ENCODE measurements at places on chromosomes 3 and 15.

DNA sequence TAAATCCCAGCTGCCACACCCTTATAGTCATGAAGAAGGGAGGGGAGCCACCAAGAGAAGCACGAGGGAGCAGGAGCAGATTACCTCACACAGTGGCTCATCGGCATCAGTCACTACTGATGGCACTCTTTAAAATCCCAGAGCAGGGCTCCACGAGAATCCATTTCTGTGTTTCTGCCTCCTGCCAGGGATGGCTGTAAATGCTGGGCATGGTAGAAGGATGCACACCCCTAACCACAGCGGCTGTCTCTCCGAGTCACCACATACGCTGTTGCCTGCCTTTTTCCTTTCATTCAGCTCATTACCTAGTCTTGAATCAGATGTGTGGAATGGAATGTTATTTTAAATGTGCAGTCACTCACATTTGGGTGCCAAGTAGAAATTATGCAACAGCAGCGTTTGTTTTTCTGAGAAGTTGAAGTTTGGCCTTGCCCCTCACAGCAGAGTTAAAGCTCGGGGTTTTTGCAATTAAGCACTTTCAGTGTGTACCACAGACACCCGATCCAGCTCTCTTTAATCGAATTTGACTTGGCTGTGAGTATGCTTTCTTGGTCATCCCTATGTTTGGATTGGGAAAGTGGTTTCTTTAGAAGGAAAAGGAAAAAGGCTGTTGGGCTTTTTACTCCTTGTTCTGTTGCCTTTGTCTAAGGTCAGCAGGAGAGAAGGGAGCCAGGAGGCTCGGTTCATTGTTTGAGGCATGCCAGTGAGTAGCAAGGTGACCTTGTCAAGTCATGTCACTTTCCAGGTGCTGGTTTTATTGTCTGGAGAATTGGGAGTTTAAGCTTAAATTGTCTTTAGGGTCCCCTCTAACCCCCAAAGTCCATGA is 284.2 kb upstream of the TPM1 start:
- peak; percentile 87 for DNase-seq

DNA sequence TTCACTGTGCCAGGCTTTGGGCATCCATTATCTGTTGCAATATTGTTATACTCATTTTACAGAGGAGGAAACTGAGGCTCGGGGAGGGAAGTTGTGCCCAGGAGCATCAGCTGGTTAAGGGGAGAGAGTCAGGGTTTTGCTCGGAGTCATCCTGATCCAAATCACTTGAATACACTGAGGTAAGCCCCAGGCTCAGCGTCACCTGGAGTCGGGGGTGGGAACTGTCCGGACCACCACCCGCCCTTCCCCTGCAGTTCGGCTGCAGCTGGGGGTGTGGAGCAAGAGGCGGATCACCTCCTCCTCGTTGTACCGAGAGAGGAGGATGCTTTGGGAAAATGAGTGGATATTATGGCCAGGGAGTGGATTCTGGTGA is 646 bp downstream of the HRH1 start:
- DNase-seq = no peak

DNA sequence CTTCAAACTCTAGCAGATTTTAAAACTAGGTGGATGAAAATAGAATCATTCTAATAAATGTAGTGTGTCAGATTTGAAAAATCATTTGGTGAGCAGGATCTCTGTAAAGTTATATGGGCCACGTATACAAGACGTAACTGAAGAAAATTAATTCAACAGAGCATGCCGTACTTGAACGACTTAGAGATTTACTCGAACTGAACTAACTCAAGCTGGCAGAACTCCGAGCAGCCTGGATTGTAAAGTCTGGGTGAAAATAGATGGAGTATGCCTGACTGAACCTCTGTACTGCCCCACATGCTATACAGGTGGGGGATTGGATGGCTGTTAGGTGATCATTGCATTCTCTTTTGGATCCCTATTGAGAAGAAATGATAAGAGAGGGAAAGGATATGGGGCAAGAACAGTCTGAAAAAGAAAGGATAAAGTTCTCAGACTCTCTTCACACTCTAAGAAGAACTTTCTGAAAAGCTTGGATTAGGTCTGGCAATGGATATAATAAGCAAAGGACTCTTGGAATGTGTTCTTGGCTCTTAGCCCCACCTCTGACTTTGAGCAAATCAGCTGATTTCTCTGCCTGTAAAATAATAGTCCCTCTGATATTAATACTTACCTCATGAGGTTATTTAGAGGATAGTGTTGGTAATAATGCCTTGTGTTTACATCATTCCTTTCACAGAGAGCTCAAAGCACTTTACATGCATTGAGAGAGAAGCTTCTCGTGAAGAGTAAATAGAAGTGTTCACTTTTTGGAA is 147.5 kb downstream of the FILIP1L start:
- peak; percentile 17 for DNase-seq

- no peak for DNase-seq
Observed at GRCh38 chr3:113193719-113194118, 17.6 kb upstream of the BOC start.

DNA sequence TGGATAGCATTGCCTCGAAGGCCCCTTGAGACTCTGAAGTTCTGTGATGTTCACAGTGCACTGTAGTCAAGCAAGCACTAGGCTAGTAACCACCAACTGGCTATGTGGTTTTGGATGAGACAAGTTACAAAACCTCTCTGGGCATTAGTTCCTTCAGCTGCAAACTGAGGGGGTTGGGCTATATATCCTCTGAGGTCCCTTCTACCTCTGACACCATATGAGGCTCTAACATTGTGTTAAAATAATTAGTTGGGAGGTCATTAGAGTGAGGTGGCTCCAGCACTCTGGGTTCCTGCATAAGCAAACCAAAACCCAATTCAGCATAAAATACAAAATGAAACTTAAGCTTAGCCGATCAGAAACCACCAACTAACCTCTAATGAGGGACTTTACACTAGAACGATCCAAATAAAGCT is 209.5 kb upstream of the LRRN1 start:
- DNase-seq = no peak

DNA sequence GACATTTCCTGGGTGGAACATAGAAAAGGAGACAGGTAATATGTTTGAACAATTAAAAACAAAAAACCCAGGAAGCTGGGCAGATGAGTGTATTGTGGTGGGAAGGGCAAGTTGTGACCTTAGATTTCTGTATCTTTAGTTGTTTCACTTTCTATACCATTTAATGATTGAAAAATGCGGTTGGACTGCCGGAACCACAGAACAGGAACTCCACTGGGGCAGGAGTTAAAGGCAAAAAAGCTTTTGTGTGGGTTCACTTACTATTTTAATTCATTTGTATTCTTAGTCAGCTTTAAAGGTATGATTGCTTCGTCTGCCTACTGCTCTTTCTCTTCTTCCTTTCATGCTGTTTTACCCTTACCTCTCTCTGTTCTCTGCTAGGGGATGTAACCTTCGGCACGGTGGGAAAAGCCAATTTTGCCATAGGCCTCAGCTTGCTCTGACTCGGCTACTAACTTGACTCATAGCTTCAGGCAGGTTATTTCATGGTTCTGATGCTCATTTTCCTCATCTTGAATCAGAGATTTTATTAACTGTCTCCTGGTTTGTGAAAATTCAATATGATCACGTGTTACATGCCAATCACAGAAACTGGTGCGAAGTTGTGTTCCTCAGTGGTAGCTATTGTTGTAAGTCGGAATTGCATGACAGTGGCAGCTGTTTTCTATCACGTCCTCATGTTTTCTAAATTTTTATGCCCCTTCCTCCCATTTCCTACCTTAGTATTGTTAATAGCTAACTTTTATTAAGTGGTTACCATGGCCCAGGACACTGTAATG is 1.6 kb upstream of the MCTP2 start:
- no peak for DNase-seq

DNA sequence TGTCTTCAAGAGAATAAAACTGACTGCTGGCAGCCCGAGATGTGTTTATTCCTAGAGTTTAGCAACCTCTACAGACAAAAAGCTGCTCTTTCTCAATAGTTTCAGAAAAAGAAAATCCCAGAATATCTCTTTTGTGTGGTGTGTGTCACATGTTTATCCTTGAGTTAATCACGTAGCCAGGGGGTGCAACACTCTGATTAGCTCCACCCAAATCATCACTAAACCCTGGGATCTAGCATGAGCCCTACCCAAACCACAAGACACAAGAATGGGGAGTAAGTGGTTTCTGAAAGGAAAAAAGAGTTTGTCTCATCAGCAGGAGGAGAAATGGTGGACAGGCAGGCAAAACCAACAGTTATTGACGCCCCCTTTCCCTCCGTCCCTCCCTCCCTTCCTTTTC is 78.5 kb upstream of the AGBL1 start:
- no peak for DNase-seq

DNA sequence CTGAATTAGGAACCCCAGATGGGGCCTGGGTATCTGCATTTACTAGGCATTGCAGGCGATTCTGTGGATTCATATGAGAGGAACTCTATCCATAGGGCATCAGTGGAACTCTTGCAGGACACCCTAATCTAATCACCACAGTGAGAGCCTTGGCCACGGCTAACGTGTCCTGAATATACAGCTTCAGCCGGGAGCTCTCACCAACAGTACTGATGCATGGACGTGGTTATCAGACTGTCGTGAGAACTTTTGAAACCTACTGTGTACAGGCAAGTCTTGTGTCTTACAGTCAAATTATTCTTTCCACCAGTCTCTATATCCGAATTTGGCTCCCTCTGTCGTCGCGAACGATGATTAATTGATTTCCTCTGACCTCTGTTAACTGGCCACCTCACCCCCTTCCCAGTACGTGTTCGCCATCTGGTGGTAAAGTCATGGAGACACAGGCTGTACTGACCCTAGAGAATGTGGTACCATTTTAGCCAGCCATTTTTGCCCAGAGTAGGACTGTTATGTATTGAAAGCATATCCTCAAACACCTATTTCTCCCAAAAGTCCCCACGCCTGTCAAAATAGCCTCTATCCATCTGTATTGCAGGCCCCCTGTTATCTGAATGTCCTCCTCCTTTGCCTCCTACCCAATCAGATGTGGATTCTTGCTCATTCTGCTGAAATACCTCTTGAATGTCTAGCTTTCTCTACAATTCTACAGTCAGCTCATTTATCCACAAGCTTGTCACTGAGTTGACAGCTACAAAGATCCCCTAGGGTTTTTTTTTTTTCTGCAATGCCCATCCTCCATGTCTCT is 39.7 kb downstream of the GLDN start:
- no peak for DNase-seq

DNA sequence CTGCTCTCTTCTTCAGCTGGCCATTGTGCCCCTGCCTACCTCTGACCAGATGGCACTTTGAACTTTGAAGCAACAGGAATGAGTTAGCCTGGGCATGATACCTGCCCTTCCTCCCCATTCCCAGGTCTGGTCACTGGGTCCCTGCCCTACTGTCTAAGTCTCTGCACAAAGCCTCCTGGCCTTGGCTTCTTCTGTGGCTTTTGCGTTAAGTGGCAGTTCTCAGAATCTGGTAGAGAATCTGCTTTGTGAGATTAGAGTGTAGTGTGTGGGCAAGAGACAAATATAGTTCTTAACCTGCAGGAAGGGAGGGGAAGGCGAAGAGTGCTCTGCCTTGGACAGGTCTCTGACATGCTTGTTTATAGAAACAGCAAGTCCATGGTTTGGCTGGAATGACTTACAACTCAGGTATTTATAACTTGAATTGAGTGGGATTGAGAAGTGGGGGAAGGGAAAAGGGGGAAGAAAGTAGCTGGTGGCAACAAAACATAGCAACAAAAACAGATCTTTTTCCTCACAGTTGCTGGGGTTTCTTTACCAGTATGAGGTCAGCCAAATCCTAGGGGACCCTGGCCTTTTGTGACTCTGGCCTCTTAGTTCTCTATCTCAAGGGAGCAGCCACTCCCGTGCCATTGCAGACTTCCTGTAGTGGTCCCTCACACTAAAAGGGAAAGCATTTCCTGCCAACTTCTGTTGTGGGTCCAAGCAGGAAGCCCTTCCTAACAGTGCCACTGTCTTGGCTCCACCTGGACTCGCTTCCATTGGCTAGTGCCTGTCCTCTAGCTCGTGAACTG is 16.7 kb downstream of the MAPKBP1 start:
- no peak for DNase-seq

DNA sequence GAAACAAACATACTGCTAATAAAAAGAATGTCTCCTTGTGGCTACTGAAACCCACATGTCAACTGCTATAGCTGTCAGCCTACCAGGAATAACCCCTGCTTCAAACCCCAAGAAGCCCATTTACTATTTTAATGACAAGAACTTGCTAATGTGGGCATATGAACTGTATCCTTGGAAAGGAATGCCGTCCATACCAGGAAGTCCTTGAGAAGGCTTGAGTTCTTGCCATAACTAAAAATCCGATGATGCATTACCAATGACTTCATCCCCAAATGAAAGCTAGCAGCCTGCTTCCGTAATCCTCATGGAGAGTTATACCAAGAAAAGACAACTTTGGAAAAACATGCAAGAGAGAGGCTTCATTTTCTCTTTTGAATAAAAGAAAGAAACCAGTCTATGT is 34.8 kb downstream of the MINDY4B start:
- DNase-seq = peak; percentile 18

- no peak for DNase-seq
Observed at GRCh38 chr15:92533298-92533697, 122.3 kb downstream of the FAM174B start.

DNA sequence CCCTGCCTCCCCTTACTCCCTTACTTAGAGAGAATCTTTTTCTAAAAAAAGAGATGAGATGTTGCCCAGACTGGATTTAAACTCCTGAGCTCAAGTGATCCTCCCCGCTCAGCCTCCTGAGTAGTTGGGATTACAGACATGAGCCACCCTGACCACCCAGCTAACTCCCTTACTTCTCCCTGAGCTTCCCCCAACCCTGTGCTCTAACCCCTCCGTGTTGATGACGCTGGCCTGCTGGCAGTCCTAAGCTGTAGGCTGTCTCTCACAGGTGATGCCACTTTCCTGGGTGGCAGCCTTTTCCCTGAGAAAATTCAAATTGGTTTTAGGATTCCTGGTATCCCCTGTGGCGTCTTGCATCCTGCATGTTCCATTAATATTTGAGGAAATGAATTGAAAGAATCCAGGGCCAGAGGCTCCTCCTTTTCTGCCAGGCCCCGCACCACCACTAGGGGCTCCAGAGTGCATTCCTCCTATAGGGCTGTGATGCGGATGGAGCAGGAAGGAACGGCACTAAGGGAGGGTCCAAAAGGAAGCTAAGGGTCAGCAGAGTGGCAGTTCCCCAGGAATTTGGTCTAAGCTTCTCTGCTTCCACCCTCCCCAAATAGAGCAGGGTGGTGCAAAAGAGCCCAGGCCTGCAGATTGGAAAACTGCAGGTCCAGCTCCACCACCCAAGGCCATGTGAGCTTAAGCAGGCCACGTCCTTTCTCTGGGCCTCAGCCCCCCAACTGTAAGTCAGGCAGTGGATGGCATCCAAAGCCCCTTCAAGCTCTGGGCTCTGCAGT is 101.1 kb downstream of the DAPK2 start:
- DNase-seq = no peak

- DNase-seq = no peak
Observed at GRCh38 chr3:45640724-45641361, 46.3 kb downstream of the LIMD1 start.

- DNase-seq = no peak
Observed at GRCh38 chr3:62755285-62755684, 119.9 kb downstream of the CADPS start.

GRCh38 chr15:74838746-74839525 is 4.0 kb downstream of the ULK3 start:
- no peak for DNase-seq

DNA sequence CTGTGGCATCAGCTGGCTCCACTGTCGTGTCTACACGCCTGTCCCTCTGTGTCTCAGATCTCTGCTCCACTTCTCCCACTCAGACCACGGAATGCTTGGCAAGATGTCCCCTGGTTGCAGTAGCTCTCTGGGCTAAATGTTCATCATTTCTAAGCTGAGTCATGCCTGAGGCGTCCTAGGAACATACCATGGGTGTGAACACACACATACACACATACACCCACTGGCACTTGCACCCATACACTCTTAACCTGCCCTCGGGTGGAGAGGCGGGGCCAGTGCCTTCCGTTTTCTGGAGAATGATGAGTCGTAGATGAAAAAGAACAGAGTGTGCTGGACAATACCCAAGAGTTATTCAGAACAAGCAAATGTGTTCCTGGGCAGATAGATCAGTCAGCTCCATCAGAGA is 72.4 kb downstream of the SENP2 start:
- peak; percentile 98 for DNase-seq

Measured in GM04504 (cell line).